ENCODE measurements at places on chromosomes 11 and 22. TPM values are rescaled to one million over a fixed set of nuclear protein-coding genes. Genes with fewer than 3 reads are reported as not detected.

P2RY6 gene
- total RNA-seq, result 0.30 TPM

SULT4A1 gene
- not detected for total RNA-seq

DNA sequence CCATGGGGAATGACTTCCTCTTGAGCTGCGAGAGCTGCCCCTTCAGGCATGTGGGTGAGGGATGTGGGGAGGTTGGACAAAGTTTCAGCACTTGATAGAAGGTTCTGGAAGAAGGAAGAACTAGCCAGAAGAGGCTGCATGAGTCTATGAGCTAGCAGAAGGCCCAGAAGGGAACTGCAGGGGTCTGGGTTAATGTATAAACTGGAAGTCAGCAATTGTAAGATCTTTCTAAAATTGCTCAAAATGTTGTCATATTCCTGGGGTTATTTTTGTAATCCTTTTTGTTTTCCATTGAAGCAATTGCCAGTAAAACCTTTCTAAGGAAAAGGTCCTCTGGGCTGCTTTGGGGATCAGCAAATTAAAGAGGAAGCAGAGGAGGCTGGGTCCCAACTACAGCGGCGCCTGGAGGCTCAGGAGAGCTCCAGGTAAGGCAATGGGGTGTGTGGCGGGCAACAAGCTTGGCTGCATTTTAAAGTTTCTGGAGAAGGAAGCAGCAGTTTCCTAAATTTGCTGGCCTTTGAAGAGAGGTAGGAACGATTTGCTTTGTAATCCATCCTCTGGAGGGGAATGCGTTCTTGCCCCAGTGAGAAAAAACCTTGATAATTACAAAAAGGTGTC lies 29.2 kb downstream of the ADAMTS15 start:
- H3K4me3 ChIP-seq, result no peak overlapping the region
- H3K27ac ChIP-seq, result no peak overlapping the region
- no peak for DNase-seq
- H3K27me3 ChIP-seq, result peaks cover 17% of the 10 kb centered on the region
- no peaks in the 10 kb centered on the region for H3K36me3 ChIP-seq
- H3K4me1 ChIP-seq, result peaks cover 28% of the 10 kb centered on the region

SPON1 gene
- not detected for total RNA-seq

GRCh38 chr11:44943696-44944095 lies 7.0 kb downstream of the TP53I11 start:
- no peaks in the 10 kb centered on the region for H3K36me3 ChIP-seq
- no peaks in the 10 kb centered on the region for H3K27me3 ChIP-seq
- H3K4me3 ChIP-seq, result no peak overlapping the region
- H3K4me1 ChIP-seq, result peaks cover 3% of the 10 kb centered on the region

Data from endothelial cell of umbilical vein (primary cell).